ENCODE measurements at places on chromosomes 3 and 15. TPM values are rescaled to one million over a fixed set of nuclear protein-coding genes. Genes with fewer than 3 reads are reported as not detected.

GRCh38 chr15:98980899-98981228 is 26.7 kb downstream of the PGPEP1L start:
- no peak for DNase-seq

DNA sequence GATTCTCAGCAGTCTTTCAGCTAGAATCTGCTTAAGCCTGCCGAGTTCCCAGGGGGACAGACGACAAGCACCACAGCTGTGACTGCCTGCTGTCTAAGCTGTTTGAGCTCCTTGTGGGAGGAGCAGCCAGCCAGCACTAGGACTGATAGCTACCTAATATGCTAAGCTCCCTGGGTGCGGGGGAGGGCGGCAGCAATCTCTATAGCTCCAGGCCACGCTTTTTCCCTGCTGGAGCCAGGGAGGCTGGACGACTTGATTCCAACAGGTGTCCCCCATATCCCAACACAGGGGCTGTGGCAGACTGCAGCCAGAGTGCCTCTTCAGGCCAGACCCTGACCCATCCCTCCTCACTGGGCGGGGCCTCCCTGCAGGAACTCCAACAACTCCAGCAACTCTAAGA is 134.1 kb upstream of the ARPP21 start:
- DNase-seq: no peak

- DNase-seq: peak; percentile 71
These were observed 65.3 kb downstream of the LRTM1 start for GRCh38 chr3:54862526-54862925.

DNA sequence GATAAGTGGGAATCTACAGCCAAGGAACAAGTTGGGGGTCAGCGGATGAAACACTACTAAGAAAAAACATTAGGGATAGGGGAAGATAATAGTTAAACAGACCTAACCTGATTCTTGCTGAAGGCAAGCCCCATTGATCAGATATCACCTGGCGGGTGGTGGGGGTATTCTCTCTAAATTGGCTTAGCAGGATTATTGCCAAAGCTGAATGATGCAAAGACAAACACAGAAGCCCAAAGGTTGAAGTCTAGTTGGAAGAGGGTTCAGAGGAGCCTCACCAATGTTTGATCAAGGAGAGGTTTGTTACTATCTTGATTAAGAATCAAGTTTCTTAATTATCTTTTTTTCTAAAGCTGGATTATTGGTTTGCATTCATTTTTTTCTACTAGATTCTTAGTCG is 371.9 kb upstream of the CNTN4 start:
- DNase-seq: no peak

DNA sequence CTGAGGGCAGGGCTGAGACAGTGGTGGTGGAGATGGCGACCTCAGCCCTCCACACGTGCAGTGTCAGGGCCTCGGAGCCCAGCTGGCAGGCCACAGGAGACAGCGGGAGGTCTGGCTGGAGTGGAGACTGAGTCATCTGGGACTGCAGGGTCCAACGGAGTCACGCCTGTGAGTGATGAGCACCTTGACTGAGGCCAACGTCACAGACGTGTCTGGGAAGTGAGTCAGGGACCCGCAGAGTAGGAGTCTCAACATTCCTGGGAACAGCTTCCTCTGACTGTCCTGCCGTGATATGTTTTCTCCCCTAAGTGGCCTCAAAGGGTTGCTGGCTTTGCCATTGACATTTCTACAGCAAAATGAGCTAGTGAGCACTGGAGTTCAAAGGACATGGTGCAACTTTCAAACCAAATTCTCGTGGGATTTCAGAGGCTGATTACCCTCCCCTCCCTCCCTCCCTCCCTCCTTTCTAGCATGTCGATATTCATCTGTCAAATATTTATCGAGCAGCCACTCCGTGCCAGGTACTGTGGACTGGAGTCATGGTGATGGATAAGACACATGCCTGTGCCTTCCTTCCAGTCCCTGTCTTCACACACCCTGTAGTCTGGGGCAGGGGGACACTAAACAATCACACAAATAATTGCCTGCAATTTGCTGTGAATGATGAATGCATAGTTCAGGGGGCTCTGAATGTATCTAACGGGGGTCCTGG is 53.3 kb upstream of the AMOTL2 start:
- peak; percentile 100 for DNase-seq

GRCh38 chr15:82044373-82045178 is 1.2 kb downstream of the MEX3B start:
- DNase-seq: peak; percentile 79

- no peak for DNase-seq
These were observed 40.6 kb downstream of the ISL2 start for GRCh38 chr15:76377217-76377616.

DNA sequence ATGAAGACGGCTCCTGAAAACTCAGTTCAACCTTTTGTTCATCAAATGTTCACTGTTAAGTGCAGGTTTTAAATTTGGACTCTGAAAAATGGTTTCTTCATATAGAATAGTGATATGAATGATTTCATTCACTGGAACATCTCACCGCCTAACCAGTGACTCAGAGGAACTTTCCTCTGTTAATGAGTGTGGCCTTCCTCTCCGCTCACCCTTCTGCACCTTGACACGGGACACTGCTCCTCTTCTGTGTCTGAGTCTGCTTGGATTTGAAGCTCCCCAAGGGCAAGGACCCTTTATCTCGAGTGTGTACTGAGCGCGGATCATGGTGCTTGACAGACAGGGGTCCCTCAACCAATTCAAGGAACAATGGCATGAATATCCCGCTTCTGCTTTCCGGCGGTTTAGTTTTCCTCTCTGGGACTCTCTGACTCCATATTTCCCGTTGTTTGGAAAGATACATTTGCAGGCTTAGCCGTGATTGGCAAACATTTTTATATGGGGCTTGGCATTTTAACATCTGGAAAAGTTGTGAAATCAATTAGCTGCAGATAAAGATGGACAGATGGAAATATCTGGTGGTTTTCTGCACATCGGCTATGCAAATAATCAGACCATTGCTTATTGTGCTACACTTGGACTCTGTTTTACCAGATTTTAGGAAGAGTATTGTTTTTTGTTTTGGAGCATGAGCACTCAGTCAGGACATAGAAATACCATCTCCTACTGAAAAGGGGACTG is 20.9 kb downstream of the KBTBD8 start:
- no peak for DNase-seq

Gene SERPINI2
- not detected for total RNA-seq

Gene TMEM212
- total RNA-seq: not detected

Measured in GM23248 (cell line).